Activated CD4-positive, alpha-beta memory T cell treated with anti-CD3 and anti-CD28 coated beads, Interleukin-2, amount 10 ng/mL, durations not matched to agents 7 days and 5 days (primary cell): ENCODE measurements at places on chromosomes 1 and 21. TPM values are rescaled to one million over a fixed set of nuclear protein-coding genes. Genes with fewer than 3 reads are reported as not detected.

- H3K4me3 ChIP-seq, result no peak overlapping the region
- DNase-seq, result no peak
- H3K4me1 ChIP-seq, result no peaks in the 10 kb centered on the region
These were observed 690.7 kb downstream of the NCAM2 start for GRCh38 chr21:21688889-21689288.

DNA sequence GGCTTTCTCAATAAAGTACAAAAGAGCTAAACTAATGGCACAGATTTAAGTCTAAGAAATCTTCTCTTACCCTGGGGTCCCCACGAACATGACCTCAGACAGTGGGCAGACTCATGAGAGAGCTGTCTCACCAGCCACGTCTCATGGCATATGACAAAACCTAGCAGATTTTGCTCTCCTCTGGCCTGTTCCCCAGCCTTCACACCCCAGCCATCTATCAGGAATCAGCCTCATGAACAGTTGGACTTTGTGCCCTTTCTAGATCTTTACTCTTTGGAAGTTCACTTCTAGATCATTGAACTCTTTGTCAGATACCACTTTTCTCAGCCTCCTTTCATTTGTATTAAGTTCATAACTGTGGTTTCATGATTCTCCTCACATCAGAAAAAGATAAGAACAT, 14.2 kb upstream of the HSD3B1 start:
- no peaks in the 10 kb centered on the region for H3K4me1 ChIP-seq
- H3K4me3 ChIP-seq, result no peak overlapping the region
- H3K27me3 ChIP-seq, result no peaks in the 10 kb centered on the region
- DNase-seq, result no peak

DNA sequence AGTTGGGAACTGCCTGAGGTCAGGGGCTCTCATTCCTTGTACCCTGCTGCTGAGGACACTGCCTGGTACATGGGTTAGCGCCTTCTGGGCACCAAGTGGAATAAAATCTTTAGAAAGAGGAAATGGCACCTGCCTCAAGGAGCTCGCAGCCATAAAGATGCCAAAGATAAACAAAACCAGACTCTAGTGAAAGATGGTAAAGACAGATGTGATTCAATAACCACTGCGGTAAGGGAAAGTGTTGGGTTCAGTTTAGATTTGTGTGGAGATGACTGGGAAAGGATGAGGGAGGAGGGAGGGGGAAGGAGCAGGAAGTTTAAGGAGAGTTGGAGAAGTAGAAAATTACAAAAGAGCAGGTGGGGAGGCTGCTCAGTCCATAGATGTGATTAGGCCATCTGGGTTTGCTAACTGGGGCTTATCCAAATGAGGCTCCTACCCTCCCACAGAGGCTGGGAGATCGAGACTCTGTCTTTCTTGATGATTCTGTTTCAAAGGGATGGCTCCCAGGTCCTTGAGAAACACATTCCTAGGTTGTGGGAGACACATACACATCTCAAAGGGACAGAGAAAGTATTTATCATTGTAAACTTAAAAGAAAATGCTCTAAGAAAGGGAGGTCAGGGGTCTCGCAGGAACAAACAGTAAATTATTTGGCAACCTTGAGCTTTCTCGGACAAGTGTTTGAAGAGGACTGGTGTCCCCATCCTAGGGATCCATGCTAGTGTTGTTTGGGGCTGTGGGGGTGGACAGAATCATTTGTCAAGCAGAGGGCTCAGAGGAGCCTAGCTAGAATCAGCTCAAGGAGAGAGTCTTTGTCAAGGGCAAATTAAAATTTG, 65.7 kb upstream of the MORC3 start:
- H3K4me1 ChIP-seq, result peaks cover 17% of the 10 kb centered on the region
- no peaks in the 10 kb centered on the region for H3K27me3 ChIP-seq
- DNase-seq, result no peak
- peaks cover 56% of the 10 kb centered on the region for H3K36me3 ChIP-seq
- H3K27ac ChIP-seq, result no peak overlapping the region

DNA sequence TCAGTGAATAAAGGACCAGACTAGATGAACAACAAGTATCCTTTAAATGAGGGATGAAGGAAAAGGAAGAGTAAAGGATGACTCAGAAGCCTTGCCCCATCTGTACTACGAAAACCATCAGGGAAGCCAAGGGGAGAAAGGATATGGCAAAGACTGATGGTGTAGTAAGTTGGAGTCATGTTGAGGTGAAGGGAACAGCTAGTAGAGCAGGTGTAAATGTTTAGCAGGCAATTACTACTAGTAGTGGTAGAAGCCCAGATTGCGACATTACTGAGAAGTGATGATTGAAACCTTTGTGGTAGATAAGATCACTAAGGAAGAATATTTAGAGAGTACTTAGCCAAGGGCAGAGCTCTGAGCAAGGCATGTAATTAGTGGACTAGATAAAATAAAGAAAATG, 84.0 kb downstream of the PHTF1 start:
- no peak overlapping the region for H3K4me3 ChIP-seq
- H3K4me1 ChIP-seq, result peaks cover 14% of the 10 kb centered on the region
- H3K27me3 ChIP-seq, result no peaks in the 10 kb centered on the region
- no peak overlapping the region for H3K27ac ChIP-seq
- DNase-seq, result no peak

- H3K36me3 ChIP-seq, result peaks cover 50% of the 10 kb centered on the region
- H3K27ac ChIP-seq, result peak overlapping the region; percentile 88
- no peaks in the 10 kb centered on the region for H3K27me3 ChIP-seq
- H3K4me1 ChIP-seq, result peaks cover 45% of the 10 kb centered on the region
- H3K4me3 ChIP-seq, result peak overlapping the region; percentile 90
- no peak for DNase-seq
These were observed 1.9 kb downstream of the PABPC4 start for GRCh38 chr1:39574646-39575045.

EYA3 gene
- total RNA-seq, result 32.0 TPM

- H3K36me3 ChIP-seq, result peaks cover 3% of the 10 kb centered on the region
- H3K4me1 ChIP-seq, result peaks cover 23% of the 10 kb centered on the region
- H3K27me3 ChIP-seq, result no peaks in the 10 kb centered on the region
- DNase-seq, result no peak
- no peak overlapping the region for H3K27ac ChIP-seq
- H3K4me3 ChIP-seq, result no peak overlapping the region
These were observed 18.9 kb downstream of the FGGY start for GRCh38 chr1:59315529-59316463.

FAM163A gene
- total RNA-seq, result not detected

GRCh38 chr1:17329610-17330009, 21.6 kb downstream of the PADI4 start:
- no peak for DNase-seq
- H3K27me3 ChIP-seq, result peaks cover 13% of the 10 kb centered on the region
- no peak overlapping the region for H3K27ac ChIP-seq
- H3K4me3 ChIP-seq, result no peak overlapping the region

G0S2 gene
- 7.3 TPM for total RNA-seq

DNA sequence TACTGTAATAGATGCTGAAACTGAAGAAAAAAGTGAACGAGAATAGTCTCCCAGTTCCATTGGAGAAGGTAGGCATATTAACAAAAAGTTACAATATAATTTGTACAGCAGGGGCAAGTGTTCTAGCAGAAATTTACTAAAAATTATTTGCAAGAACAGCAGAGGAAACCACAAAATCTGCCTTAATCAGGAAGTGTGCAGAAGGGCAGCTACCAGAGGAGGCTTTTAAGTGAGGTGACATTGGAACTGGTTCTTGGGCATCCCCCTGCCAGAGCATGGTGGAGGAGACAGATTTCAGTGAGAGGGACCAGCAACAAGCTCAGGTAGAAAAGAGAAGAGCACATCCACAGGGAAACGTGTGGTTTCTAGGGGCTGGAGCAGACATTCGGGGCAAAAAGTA, 279.3 kb upstream of the CAMK1G start:
- no peaks in the 10 kb centered on the region for H3K4me1 ChIP-seq
- no peak for DNase-seq
- no peak overlapping the region for H3K27ac ChIP-seq
- no peak overlapping the region for H3K4me3 ChIP-seq
- no peaks in the 10 kb centered on the region for H3K36me3 ChIP-seq
